Naive thymus-derived CD8-positive, alpha-beta T cell (primary cell): ENCODE measurements at places on chromosomes 7 and 10. TPM values are rescaled to one million over a fixed set of nuclear protein-coding genes. Genes with fewer than 3 reads are reported as not detected.

SLC26A5 gene
- not detected for total RNA-seq

SOSTDC1 gene
- total RNA-seq: not detected

DLD gene
- total RNA-seq: 50.3 TPM

MMD2 gene
- total RNA-seq: not detected

ANKRD1 gene
- total RNA-seq: not detected

HMX3 gene
- not detected for total RNA-seq
